ENCODE measurements at places on chromosomes 4 and X.

DNA sequence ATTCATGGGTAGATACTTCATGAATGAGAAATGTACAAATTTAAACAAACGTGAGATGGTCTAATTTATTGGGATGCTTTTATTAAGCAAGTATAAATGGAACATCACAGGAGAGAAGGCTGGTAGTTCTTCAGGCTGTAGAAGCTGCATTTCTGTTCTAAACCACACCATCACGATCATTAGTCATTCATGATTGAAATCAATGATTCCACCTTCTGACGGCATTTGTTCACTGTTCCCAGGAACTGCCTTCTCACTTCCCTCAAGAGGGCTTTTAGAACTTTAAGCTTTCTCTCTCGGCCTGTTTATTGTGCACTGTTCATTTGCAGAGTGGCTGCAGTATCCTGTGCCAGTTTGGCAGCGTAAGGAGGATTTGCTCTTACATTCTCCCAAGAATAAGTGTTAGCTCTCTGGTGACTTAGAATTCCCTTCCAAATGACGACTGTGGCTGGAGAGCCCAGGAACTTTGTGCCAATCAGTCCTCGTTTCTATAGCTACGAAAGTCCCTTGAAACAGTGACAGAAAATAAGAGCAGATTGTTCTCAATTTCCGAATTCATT lies 54.7 kb downstream of the MFAP3L start:
- no peak for DNase-seq

- no peak for DNase-seq
Observed at GRCh38 chr4:165393051-165393450, 14.2 kb downstream of the CPE start.

GRCh38 chrX:140580478-140580877 lies 75.6 kb upstream of the SOX3 start:
- DNase-seq, result no peak

DNA sequence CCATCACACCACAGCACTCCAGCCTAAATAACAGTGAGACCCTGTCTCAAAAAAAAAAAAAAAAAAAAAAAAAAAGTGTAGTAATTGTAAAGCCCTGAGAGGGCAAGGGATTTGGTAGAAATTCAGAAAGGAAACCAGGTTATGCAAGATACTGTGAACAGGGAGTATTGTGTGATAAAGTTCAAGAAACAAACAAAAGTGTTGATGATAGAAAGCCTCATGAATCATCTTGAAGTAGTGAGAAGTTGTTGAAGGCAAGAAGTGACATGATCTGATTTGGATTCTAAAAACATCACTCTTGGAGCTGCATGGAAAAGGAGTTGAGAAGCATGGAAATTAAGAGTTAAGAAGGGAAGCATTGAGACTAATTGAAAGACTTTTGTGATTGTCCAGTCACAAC lies 102.2 kb downstream of the RAP1GDS1 start:
- no peak for DNase-seq

DNA sequence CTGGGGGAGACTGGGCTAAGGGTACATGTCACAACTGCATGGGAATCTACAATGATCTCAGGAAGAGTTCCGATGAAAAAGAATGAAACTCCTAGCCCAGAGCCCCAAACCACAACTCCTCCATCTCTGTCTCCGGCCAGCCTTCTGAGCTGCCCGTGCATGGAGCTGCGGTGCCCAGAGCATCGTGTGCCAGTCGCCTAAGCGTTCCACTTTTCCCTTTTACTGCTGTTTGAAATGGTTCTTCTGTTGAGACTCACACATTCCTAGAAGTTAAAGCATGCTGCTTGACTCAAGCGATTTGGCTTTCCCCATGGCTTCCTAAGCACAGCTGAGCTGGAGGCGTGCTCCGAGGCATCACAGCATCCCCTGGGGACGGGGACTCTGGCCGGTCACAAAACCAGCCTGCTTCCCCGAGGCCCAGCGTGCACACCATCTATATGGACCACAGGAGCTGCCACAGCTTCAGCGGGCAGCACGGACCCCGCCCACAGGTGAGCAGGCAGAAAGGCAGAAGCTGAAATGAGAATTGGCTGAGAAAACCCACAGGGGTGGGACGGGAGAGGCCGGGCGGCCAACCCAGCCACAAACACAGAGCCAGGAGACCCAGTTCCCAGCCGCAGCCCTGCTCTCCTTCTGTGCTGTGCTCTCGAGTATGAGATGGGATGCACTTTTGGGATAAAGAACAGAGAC lies 5.0 kb downstream of the CCNQ start:
- DNase-seq, result no peak

GRCh38 chr4:93867416-93868001 lies 39.0 kb downstream of the ATOH1 start:
- DNase-seq, result no peak

DNA sequence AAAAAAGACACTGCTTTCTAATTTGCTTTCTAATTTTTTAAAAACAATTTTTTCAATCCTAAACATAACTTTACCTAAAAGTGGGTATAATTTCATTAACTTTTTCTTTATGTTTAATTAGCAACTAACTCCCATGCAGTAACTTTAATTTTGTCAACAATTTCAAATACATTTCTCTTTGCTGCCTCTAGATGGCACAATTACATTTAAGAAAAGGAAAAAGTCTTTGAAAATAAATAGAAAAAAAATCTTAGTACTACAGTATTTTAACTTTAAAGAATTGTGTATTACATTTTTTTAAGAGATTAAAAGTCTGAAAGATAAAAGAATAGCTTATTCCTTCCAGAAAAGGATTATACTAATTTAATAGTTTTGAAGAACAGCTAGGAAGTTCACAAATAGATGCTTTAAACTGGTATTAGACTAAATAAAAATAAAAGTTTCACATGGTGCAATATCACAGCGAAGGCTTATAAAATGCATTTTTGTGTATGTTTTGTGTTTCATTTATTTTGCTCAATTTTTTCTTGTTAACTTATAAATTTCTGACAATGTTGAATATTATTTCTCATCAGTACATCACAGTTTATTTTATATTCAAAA lies 105.1 kb downstream of the ADGRA3 start:
- peak; percentile 8 for DNase-seq

GRCh38 chr4:77240469-77241066 lies 83.6 kb downstream of the CCNG2 start:
- peak; percentile 25 for DNase-seq

Data from CD4-positive, alpha-beta T cell treated with Interleukin-4 for 1 hour (primary cell).